Chondrocyte (in vitro differentiated cells): ENCODE measurements at places on chromosomes 1 and 21. TPM values are rescaled to one million over a fixed set of nuclear protein-coding genes. Genes with fewer than 3 reads are reported as not detected.

Gene SLC30A10
- total RNA-seq: not detected in 3 replicates

DNA sequence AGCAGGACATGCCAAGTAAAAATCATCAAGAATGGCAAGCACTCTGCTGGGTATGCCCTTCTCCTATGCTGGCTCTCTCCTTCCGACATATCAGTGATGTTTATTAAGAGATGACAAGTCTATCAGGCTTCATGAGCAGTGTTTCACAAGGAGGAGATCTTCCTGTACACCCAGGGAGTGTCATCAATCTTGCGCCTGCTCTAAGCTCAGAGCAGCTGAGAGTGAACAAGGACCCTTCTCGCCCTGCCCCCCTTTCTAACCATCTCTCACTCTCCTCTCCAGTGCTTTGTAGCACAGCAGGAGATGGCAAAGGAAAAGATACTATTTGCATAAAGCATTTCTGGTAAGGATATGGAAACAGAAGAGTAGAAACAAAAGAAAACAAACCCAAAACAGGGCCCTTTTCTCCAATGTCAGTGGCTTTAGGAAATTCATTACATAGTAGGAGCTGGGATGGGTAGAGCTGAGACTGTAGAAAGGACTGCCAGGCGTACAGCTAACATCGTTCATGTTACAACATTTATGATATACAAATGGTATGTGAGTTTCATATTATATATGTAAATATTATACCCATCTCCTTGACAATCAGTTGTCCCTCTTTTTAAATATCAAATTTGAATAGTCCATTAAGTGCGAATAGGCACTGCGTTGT lies 201.7 kb downstream of the NUF2 start:
- DNase-seq: no peak

GRCh38 chr1:64263335-64263734 lies 59.9 kb downstream of the UBE2U start:
- DNase-seq: no peak

- DNase-seq: no peak
Observed at GRCh38 chr1:182877842-182878241, 38.7 kb downstream of the DHX9 start.

DNA sequence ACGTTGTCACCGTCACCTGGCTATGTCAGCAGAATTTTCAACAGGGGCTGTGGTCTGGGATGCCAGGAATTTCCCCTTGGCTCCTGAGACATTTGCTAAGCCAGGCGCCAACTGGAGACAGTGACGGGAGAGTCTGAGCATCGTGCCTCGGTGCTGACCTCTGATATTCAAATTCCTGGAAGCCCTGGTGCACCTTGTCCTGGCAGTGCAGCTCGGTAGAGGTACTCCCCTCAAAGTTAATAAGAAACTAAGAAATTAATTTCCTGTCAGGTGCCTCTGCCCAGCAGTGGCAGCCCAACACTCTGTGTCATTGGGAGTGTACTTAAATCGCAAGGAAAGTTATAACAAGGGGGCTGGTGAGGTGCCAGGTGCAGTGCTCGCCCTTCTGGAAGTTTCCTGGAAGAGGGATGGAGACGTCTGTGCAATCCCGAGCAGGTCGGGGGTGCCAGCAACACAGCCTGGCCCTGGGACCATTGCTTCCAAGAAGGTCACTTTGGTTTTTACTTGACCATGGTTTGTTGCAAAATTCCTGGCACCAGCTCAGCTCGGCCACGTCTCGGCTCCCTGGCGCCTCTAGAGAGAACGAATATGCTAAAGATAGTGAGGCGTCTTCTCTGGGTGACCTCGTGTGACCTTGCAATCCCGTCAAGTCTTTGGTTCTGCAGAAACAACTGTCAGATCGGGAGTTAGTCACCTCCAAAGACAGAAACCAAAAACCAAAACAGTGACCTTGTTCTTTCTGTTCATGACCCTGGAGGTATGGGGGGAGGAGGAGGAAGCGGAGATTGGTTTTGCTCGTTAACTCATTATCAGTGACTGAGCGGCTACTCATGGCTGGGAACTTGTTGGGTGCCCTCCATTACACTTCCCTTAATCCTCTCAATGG lies 149.5 kb upstream of the VAMP3 start:
- no peak for DNase-seq

GRCh38 chr1:64540265-64540791 lies 70.4 kb downstream of the CACHD1 start:
- no peak for DNase-seq

- no peak for DNase-seq
Observed at GRCh38 chr1:171126504-171126903, 35.8 kb downstream of the FMO3 start.

Gene FAM72C
- 0.31 to 0.97 TPM in 2 of 3 replicates, not detected in the other for total RNA-seq

DNA sequence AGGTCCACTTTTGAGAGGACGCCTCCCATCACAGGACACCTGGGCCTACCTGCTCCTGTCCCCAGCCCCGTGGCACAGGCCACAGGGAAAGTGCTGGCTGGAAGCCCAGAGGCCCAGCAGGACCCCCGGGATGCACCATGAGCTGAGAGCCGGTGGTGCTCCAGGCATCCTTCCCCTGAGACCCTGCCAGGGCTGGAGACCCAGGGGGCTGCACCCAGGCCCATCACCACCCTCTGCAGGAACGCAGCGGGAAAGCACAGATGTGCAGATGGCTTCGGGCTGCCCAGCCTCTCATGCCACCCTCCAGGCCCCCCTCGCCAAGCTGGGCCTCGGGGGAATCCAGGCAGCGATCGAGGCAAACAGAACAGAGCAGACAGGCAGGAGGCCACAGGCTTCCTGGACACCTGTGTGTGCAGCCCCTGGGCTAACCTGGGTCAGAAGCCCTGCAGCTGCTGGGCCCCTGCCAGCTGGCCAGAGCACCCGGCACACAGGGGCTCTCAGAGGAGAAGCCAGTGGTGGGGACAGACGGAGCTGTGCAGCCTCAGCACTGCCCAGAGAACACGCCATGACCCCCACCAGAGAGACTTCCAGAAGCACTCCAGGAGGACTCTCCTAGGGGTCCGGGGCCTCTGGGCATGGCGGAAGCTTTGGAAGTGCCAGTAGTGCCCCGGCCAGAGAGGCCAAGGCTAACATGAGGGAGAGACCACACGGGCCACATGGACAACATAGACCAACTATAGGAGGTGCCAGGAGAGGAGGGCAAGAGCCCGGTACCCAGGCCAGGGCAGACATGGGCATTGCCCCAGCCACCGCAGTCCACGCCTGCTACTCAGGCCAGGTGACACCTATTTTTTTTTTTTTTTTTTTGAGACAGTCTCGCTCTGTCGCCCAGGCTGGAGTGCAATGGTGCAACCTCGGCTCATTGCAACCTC lies 71.4 kb downstream of the ARHGEF16 start:
- DNase-seq: no peak

- DNase-seq: no peak
Observed at GRCh38 chr1:18190598-18190997, 83.0 kb downstream of the IGSF21 start.

Gene ANKRD45
- 0.39 TPM in 1 of 3 replicates, not detected in the others for total RNA-seq

DNA sequence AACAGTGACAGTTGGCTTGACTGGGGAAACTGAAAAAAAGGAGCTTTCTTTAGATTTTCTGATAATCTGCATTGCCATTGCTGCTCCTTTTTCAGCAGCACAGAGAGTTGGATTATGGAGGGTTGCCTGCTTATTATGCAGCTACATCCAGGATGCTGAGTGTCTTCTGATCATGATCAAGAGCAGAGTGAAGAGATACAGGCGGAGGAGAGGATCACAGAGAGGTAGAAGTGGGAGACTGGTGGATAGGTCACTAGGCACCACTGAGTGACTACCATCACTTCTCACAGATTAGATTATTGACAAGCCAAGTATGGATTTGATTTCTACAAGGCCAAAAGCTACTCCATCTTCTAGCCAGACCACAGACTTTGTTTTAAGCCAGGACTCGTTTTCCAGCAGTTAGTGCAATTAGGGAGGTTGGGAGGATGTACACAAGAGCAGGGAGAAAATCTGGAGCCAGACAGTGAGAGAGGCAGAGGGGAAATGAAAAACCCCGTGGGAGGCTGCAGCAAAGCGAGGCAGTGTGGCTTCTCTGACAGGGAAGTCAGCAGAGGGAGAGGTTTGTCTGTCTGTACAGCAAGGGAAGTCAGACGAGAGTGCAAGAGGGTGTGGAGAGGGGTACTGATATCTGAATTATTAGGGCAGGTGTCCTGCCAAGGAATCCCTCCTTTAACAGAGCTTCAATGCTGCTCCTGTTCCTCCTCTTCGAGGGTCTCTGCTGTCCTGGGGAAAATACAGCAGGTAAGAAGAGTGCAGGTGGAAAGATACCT lies at the start of gene CD1E:
Gene CD1E, plus strand, starts transcription at position 592 of the 773 bp plus-strand sequence. Its CDS starts 95 bp downstream, at position 687.
- DNase-seq: no peak

DNA sequence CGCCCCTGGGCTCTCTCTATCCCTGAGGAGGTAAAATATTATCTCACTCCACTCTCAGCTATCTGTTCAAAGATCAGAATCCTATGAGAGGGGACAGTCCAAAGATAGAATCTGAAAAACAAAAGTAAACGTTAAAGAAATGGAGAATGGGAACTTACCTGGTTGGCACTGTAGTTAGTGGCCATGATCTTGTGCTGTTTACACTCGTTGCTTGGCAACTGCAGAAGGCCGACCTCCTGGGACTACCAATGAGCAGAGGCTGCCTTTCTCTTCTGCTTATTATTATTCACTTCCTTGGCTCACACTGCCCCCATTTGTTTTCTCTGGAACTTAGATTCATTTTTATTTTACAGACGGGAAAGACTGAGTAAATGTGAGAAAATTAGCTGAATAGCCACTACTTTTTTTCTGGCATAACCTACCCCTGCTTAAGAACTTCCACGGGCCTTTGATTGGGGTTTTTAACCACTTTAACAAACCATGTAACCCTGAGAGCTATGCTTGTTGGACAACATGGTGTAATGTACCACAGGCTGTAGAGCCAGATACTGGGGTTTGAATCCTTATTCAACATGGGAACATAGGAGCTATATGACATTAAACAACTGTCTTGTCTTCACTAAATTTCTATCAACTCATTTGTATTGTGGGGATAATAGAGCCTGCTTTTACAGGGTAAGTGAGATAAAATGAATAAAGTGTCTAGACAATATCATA lies at the start of gene CFAP126:
Gene CFAP126, minus strand, starts transcription at position 193 of the 717 bp plus-strand sequence. Its CDS starts 8 bp downstream, at position 185.
- no peak for DNase-seq

DNA sequence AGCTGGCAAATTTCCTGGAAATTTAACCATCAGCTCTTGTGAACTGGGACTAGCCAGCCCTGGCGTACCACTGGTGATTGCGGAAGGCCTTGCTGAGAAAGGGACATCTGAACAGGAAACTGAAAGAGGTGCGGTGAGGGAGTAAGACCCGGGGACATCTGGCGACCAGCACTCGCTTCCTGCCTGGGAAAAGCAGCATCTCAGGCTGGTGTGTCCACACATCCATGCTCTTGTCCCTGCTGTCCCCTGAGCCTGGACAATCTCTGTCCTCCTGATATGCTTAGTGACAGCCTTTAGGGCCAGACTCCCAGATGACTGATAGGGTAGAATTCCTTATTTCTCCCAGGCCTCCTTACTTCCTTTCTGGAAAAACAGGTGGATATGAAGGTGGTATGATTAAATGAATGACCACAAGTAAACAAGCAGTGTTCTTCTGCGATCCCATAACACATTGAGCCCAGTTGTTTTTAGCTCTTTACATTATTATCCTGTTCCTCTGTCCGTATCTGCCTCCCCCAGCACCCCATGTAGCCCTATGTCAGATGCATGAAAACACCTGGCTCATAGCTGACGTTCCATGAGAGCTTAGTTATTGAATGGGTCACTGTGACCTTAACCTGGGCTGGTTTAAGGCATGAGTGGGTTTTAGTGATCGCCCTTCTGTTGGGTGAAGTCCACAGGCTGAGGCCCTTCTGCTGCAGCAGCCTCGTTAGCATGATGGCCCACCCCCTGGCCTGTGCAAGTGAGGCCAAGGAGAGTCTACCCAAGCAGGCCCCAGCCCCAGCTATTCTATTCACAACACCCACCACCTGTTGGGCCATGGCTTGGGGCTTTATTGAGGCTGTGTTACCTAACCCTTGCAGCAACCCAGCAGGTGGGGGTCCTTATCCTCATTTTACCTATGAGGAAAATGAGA lies 76.1 kb upstream of the GADD45A start:
- DNase-seq: no peak

Gene NTMT2
- total RNA-seq: not detected in 3 replicates

DNA sequence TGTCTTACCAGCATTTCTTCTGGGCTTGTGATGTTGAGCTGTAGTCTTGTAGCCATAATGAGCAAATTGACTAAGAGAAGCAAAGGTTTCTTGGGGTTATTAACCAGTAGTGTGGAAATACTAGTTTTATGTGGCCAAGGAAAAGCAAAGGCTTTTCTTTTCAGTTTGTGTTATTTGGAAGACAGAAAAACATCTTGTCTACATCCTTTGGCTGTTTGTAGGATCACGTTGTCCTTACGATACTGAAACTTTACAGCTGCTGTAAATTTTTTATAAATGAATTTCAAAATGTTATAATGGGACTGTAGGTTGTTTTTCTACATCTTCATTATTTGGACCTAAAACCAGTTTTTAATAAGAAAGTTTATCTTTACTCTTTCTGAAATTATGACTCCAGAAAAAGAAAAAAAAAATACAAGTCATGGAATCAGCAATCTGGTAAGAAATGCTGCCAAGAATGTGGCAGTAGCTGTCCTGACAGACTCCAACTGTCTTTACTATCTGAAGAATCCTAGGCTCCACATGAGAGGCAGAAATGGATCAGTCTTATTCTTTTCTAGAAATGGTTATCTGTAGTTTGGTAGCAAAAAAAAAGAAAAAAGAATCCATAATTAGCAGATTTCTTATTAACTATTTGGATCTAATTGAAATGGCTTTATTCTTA lies 41.6 kb upstream of the QSOX1 start:
- DNase-seq: no peak

GRCh38 chr21:43644609-43645008 lies 14.7 kb downstream of the HSF2BP start:
- no peak for DNase-seq

DNA sequence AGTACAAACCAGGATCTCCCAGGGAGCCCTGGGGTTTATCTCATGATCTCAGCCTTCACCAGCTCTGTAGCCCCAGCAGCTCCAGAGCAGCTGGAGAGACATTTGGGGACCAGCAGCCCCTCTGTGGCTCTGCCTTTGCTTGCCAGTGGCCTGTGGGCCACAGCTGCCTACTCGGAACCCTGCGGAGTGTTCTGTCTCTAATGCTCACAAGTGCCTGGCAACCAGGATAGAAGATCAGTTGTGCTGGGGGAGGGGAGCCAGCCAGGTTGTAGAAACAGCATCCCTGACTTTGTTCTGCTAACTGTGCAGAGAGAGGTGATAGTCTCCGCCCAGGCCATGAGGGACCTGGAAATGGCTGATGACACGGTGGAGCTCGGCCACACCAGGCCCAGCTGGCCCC lies 50.9 kb upstream of the KCNJ15 start:
- DNase-seq: no peak

DNA sequence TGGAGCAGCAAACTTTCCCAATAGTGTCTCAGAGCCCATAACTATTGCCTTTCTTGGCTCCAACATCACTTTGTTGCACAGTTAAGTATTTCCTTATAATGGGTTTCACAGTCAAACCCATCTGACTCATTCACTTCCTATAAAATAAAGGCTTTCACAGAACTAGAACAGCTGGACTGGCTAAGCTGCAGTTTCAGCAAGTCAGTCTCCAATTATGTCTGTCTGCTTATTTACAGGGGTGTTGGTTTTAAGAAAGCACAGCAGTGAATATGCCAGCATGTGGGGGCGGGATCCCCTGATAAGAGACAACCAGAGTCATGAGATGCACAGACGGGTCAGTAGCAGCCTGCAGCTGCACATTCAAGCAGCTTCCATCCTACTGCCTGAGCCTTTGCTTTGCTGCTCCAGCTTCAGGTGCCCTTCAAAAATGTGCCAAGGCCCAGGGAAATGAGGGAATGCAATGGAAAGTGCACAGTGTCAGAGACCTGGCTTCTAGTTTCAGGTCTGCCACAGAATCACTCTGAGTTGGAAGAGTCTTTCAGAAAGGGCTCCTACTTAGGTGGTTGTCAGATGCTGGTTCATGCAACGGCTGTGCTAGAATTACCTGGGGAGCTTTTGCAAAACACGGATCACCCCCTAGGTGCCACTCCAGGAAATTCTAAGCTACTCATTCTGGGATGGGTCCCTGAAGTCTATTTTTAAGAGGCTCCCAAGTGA lies 24.8 kb downstream of the RNF19B start:
- no peak for DNase-seq
